ENCODE measurements at places on chromosomes 2 and 18.

DNA sequence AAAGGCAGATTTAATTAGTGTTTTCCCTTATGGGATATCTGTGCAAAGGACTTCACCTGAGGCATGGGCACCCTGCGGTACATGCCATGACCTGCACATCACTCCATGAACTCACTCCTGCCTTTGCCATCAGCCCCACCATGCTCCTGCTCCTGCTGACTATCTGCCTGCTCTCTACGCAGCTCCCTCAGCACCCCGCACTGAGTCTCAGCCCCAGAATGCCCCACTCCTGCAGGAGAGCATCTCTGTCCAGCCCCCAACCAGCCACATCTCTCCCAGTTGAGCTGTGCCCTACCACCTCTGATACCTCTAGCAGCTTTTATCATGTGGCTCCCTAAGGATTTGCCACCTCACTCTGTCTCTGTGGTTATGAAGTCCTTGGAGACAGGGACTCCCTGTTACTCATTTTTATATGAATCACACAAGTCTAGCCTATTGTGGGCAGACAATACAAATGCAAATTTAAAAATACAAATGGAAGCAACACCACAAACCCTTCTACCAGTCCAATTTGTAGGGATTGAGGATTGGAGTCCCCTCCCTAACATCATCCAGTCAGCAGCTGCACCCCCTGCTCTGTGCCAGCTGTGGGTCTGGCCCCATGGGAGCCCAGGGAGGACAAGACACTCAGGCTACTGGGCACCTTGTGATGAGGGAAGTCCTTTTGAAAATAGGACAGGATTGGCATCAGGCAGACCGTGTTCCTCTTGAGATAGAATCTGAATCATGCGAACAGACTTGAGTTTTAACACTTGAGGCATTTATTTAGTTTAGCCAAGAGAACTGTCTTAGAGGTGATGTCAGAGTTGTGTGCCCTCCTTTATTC lies 689.6 kb upstream of the HS6ST1 start:
- DNase-seq = no peak

- DNase-seq = peak; percentile 25
Measured at GRCh38 chr2:96374211-96374951, 38.8 kb downstream of the NCAPH start.

DNA sequence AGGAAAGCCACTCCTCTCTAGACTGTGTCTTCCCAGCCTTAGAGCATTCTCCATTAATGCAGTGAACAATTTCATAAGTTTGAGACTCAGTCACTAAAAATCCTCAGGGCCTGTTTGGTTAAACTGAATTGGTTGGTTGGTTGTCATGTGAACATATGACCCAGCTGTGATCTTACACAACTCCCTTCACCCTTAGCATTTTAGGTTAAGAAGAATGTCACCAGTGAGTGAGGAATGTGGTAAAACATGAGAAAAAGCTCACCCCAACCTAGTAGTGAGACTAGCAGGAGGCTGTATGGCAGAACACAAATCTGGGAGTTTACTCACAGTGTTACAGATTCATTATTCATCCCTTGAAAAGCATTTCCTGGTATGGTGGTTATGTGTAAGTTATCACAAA lies 32.4 kb downstream of the LHCGR start:
- DNase-seq = no peak

GRCh38 chr18:22411446-22411845 lies 6.3 kb downstream of the CTAGE1 start:
- DNase-seq = no peak

GRCh38 chr2:238123218-238123971 lies 15.1 kb upstream of the KLHL30 start:
- no peak for DNase-seq

DNA sequence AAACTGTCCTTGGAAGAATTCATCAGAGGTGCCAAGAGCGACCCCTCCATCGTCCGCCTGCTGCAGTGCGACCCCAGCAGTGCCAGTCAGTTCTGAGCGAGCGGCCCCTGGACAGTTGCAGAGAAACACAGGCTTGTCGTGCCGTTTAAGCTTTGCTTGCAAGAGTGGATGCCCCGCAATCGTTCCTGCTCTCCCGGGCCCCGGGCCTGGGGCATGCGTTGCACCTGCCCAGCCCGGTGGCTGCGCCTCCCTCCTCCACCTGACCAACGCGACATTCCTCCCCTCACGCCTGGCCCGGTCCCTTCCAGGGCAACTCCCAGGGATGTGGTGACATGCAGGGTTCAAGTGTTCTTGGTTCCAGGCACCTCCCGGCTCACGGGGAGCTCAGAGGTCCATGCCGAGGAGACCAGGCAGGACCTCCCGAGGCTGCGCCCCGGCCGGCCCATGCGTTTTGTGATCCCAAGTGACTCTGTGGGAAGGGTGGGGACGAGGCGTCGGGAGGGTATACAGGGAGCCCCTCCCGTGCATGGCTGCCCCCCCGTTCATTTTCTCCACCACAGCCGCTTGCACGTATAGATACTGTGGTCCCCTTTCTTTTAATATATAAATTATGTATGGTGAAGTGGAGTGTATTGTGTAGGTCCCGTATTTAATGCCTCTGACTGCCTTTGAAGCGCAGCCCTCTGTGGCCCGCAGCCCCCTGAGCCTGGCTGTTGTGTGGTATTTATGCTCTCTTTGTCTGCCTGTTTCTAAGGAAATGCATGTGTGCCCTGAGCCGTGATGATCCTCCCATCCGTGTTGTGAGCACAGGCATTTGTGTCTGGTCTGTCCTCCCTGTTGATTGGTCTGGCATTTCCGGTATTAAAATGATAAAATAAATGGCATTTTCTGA lies 21.2 kb downstream of the ODC1 start:
- no peak for DNase-seq

- no peak for DNase-seq
Measured at GRCh38 chr18:25253136-25253535, 98.8 kb downstream of the ZNF521 start.

DNA sequence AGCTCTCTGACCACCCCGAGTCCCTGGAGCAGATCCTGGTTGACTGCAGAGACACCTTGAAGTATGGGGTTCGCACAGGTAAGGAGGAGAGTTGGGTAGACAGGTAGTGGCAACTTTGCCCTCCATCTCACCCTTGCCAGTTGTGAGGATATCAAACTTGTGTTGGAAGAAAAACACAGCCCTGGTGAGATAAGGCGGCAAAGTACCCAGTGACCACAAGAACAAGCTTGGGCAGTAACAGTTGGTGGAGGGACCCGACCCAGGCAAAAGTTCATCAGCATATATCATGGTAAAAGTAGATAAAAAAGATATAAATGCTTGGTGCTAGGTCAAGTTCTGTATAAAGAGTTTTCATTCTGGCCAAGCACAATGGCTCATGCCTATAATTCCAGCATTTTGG lies 14.4 kb downstream of the GAD1 start:
- no peak for DNase-seq

DNA sequence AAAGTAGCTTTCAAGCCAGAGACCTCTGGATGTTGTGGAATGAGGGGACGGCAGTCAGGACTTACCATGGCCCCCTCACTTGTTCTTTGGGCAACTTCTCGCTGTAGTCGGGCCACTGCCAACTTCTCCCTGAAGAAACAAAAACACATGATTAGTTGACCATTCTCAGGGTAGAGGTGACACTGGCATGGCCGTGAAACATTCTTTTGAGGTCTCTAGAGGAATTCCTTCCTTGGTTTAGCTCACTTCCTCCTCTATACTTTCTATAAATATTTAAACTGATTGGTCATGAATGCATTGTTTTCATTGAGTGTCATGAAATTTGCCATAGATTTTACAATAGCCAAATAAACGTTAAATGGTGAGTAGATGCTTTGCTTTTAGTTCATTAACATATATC lies 354.6 kb downstream of the NCKAP5 start:
- no peak for DNase-seq

DNA sequence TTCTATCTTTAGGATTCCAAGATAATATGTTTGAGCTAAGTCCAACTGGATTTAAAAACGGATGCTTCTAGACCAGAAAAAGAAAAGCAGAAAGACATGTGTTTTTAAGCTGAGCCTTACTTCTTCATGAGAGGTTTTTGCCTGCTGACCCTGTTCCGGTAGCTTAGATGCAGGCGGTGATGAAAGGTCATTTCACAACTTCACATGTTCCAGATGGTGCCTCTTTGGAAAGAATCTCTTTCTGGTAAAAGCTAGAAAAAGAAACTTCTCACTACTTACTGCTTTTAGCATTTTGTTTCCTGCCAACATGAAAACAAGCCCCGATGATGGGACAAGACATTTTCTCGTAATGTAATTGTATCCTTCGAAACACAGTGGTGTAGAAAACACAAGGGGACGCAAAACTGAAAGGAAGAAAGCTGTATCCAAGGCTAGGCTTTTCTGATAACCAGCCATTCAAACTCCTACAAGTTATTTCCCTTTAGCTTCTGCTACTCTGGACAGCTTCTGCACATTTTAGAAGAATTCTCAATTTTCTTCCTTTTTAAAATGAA lies 407.3 kb upstream of the LYPD1 start:
- no peak for DNase-seq

GRCh38 chr2:185208261-185208660 lies 530.3 kb upstream of the FSIP2 start:
- DNase-seq = no peak

- DNase-seq = no peak
Measured at GRCh38 chr2:238528953-238529781, 102.4 kb downstream of the ASB1 start.

GRCh38 chr2:190791347-190791975 lies 89.2 kb upstream of the GLS start:
- DNase-seq = no peak

DNA sequence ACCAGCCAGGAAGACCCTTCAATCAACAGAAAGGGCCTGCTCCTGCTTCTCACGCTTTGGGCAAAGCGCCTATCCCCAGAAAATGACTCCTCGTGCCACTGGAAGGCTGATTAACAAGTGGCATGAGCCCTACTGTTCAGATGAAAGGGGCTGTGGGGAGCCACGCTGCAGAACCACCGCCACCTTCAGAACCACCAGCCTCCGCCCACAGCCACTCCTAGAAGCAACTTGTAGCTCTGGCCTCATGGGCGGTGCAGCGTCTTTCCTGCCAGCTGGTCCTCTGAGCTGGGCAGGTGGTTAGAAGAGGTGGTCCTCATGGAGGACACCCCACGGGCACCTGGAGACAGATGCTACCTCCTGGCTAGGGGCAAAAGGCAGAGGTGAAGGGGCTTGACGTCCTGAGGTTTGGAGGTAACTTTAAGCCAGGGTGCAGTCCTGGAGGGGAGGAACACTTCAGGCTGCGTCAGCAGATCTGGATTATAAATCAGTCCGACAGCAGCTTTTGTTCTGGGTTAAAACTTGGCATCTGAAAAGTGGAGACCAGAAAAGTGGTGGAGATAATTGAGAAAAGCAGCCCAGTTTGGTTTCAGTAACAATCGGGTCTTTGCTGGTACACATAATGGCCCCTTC lies 861 bp upstream of the SEMA4C start:
- no peak for DNase-seq

- no peak for DNase-seq
Measured at GRCh38 chr18:55246278-55246677, 287.0 kb upstream of the CCDC68 start.

DNA sequence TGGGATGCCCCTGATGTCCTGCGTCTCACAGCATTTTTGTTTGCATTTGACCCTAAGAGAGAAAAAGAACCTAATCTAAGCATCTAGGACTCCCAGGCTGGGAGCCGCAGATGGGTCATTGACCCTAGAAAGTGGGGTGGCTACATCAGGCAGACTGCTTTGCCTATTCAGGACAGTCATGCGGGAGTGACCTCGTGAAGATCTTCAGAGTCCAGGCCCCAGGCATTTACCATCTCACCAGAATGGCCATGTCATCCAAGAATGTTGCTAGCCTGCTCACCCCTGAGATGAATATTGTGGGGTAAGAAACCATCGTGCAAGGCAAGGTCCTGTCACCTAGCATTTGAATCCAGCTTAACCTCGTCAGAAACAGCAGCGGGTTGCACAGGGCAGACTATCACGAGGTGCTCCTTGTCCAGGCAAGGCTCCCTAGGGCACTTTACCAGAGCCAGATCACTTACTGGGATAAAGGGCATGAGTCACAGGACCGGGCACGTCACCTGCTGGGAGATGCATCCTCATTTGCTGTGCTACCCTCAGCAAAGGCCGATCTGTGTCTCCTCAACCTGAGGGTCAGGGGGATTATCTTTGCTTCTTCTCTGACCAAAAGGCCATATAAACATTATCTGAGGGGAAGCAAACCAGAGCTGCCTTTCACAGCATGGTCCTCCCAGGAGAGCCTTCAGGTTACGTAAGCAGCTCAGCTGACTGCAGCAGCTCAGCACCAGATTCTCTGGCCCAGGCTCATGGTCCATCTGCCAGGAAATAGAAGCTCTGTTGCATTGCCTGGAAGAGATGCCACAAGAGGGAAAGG lies 162.3 kb downstream of the ACKR3 start:
- peak; percentile 84 for DNase-seq
